Brain microvascular endothelial cell (primary cell): ENCODE measurements at places on chromosomes 2 and 18.
A peak's percentile ranks its signal among the peaks of the same experiment; 100 is the strongest.

DNA sequence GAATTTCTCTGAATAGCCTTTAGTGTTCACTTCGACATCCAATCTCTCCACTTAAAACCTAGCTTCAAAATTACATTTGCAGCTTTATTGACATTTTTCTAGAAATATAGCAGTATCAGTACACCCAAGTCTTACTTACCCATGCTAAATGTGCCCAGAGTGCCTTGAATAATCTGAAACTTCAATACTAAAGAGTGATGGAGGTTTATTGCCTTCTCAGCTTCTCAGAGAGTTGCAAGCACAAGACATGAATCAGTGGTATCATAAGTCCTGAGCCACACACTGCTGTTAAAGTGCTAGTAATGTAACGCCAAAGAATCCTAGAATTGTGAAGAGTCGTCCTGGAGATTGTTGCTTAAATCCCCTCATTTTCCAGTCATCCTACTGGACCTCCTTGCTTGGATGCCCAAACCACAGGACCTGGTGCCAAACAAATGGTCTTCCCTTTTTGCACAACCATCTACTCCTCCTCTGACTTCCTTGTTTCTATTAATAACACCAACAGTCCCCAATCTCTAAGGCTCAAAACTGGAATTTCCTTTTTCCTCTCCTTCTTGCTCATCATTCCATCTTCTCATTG lies 83.2 kb upstream of the SPATS2L start:
- no peak for DNase-seq

DNA sequence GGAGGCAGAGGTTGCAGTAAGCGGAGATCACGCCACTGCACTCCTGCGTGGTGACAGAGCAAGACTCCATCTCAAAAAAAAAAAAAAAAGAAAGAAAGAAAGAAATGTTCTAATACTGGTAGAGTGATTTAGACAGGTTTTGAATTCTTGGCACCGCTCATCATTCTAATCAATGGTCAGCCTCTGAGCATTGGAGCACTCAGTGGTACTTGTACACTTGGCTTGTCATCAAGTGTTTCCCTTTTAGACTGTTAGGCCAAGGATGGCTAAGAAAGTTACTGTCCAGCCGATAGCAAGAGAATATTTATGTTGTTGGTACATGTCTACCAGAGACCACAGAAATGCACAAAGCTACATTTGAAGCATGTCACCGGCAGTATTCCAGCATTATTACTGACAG lies 444.1 kb upstream of the RAB12 start:
- no peak for DNase-seq

GRCh38 chr2:178331474-178332432 lies 119.2 kb downstream of the PRKRA start:
- no peak for DNase-seq

- DNase-seq: no peak
Measured at GRCh38 chr18:62499263-62499650, 23.6 kb upstream of the ZCCHC2 start.

GRCh38 chr2:176583607-176584006 lies 314.4 kb downstream of the MTX2 start:
- DNase-seq: peak; percentile 83

- DNase-seq: no peak
Measured at GRCh38 chr2:69911985-69912563, 2.8 kb upstream of the MXD1 start.

DNA sequence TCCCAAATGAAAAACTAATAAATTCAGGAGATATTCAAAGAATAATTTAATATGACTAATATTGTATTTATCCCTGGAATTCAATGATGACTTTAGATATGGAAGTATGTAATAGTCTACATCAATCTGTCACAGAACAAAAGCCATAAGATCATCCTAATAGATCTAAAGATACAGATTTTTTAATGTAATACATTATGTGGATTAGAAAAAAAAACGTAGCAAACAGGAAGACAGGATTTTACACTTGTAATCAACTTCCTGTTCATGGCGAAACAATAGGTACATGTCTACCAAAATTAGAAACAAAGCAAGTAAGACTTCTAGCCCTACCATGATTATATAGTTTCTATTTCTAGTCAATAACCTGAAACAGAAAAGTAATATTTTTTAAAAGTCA lies 192.2 kb downstream of the TTC32 start:
- DNase-seq: no peak

DNA sequence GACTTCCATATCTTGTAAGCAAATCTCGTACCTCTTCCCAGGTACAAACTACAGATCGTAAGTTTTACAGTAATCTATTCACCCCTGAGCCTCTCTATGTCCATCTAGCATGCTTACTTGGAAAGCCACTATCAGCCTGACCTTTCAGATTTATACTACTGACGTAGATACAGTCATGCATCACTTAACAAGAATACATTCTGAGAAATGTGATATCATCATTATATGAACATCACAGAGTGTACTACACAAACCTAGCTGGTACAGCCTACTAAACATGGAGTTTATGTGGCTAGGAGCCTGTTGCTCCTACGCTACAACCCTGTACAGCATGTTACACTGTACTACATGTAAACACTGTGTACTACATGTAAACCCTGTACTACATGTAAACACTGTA lies 293.2 kb upstream of the ZNF804A start:
- no peak for DNase-seq

- DNase-seq: no peak
Measured at GRCh38 chr2:19348692-19349091, 9.7 kb downstream of the OSR1 start.

DNA sequence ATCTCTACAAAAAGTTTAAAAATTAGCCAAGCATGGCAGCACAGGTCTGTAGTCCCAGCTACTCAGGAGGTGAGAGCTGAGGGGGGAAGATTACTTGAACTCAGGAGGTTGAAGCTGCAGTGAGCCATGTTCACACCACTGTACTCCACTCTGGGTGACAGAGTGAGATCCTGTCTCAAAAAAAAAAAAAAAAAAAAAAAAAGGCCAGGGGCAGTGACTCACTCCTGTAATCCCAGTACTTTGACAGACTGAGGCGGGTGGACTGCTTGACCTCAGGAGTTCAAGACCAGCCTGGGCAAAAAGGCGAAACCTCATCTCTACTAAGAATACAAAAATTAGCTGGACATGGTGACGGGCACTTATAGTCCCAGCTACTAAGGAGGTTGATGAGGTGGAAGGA lies 37.0 kb downstream of the PUM2 start:
- peak; percentile 30 for DNase-seq

DNA sequence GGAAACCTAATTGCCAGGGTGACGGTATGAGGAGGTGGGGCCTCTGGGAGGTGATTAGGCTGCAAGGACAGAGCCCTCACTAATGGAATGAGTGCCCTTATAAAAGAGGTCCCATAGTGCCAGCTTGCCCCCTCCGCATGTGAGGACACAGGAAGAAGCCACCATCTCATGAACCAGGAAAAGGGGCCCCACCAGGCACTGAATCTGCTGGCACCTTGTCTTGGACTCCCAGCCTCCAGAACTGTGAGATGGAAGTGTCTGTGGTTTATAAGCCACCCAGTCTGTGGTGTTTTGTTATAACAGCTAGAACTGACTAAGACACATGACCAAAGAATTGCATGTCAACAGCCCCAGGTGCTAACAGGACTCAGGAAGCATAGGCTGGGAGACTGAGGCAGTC lies 214.3 kb downstream of the MGAT5 start:
- DNase-seq: no peak

DNA sequence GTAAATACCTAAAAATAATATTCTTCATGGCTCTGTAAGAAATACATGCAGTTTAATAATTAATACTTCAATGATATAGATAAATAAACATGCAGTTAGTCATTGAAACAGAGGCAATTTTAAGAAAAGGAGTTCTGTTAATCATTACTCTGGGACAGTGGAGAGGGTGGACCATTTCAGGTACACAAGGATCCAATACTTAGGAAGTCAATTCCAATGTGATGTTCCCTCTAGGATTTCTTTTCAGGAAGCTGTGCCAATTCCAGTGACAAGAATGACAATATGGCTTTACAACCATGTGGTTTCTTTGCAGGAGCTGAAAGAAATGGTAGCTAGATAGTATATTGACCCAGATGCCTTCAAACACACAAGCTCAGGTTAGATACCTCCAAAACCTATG lies 175.8 kb upstream of the NETO1 start:
- DNase-seq: no peak

DNA sequence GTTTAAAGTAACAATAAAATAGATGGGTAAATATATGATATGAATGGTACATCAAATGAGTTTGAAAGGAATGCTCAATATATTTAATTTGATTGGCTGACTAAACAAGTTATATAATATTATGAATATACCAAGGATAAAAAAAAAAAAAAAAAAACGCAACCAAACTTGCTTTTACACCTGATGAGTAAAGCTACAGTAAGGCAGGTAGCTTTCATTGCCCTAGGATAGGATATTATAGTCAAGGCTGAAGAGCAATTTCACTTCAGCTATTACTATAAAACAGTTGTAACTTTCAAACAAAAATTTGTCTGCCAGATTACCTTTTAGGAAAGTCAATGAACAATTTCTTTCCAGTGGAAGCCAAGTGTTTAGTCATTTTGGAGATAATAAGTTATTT lies 56.8 kb upstream of the PEX13 start:
- DNase-seq: no peak

- no peak for DNase-seq
Measured at GRCh38 chr2:30897539-30897938, 90.3 kb upstream of the CAPN13 start.

DNA sequence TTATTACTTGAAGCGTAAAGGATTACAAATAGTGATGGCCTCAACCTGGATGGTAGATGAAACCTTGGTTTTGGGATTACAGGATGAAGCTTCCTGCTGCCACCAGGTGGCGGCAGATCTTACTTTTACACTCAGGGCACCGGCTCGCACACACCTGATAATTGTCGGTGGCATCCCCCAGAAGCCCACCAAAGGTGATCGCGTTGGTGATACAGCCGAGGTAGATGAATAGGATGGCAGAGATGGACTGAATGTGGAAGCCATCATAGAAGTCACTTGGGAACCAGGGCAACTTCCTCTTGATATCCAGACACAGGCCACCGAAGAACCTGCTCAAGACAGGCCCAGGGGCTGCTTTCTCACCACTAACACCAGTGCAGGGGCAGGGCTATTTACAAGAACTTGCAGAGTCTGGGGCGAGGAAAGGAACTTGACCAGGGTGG lies 51.8 kb downstream of the MTHFD2 start:
- no peak for DNase-seq

DNA sequence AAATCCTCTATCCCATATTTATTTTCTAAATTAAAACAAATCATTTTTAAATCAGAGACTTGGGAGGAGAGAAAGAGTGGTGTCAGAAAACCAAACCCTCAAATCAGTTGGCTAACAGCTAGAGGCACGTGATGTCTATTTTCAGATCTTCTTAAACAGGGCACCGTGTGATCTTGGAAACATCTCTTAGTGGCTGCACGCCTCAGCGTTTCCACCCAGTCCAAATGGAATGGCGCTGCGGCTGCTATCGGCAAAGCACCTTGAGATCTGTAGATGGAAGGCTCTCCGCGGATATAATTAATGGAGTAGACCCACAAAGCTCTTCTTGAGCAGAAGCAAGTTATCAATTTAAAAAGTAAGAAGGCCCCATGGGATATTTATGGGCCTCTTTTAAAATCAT lies 50.0 kb downstream of the NRP2 start:
- no peak for DNase-seq

- DNase-seq: no peak
Measured at GRCh38 chr2:238003234-238004031, 36.6 kb downstream of the UBE2F start.

GRCh38 chr2:59413751-59414570 lies 1139.5 kb downstream of the BCL11A start:
- DNase-seq: no peak

GRCh38 chr18:37900326-37900725 lies 334.7 kb upstream of the CELF4 start:
- DNase-seq: no peak

DNA sequence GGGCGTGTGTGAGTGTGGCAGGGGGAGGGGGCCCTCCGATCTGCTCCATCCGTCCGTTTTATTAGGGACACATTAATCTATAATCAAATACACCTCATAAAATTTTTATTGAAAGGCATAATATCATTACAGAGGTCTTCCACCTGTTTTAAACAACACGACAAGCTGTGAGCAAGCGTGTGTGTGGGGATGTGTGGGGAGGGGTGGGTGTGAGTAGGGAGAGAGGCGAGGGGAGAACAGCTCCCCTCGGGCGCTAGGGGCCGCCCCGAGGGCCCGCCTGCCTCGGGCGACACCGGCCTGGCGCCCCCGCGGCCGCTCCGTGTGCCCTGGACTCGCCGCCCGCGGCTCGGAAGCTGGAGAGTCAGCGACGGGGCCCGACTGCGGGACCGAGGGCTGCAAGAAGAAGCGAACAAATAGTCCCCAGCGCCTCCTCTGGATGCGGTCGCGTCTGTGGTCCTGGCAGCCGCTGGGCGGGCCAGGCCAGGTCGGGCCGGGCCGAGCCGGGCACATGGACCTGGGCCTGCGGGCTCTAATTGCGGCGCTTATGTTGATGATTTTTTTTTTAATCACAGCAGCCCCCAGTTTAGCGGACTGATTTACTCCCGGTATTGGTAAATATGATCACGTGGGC lies 352 bp upstream of the HOXD9 start:
- DNase-seq: no peak

DNA sequence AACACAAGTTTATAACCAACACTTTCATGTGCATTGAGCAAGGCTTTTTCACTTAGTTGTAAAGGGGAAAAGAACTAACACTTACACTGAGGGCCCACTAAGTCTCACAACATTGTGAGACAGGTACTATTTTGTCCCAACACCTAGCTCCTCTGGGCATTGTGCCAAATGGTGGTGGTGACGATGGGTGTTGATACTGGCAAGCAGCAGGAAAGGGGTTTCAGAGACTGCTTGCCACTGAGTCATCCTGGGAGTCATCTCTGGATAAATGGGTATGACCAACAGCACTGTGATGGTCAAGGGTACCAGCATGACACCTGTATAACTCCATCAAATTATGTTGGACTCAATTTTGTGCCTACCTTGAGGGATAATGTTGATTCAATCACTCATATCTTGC lies 138.8 kb upstream of the ITGA6 start:
- DNase-seq: no peak

GRCh38 chr2:8619071-8619470 lies 62.8 kb upstream of the ID2 start:
- no peak for DNase-seq

- no peak for DNase-seq
Measured at GRCh38 chr18:59268721-59269562, 4.3 kb downstream of the RAX start.

DNA sequence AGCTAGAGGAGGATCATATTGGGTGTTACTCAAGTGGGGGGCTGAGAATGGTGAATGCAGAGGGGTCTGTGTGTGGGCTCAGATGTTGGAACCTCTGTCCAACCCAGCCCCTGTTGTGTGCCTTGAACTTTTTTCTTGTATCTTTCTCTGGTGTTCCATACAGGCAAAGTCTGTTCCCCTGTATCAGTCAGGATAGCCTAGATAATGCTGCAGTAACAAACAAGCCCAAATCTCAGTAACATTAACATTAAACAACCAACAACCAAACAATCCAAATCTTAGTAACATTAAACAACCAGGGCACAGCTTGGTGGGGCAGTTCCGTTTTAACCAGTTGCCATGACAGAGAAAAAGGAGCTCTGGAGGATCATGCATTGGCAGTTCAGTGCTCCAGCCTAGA lies 103.7 kb downstream of the CTIF start:
- no peak for DNase-seq
